T-helper 2 cell treated with Interferon-gamma antibody and Interleukin-4, amounts not matched to agents 5 μg/mL and 100 μg/mL, for 36 hours (primary cell): ENCODE measurements at places on chromosomes 16 and 17.

DNA sequence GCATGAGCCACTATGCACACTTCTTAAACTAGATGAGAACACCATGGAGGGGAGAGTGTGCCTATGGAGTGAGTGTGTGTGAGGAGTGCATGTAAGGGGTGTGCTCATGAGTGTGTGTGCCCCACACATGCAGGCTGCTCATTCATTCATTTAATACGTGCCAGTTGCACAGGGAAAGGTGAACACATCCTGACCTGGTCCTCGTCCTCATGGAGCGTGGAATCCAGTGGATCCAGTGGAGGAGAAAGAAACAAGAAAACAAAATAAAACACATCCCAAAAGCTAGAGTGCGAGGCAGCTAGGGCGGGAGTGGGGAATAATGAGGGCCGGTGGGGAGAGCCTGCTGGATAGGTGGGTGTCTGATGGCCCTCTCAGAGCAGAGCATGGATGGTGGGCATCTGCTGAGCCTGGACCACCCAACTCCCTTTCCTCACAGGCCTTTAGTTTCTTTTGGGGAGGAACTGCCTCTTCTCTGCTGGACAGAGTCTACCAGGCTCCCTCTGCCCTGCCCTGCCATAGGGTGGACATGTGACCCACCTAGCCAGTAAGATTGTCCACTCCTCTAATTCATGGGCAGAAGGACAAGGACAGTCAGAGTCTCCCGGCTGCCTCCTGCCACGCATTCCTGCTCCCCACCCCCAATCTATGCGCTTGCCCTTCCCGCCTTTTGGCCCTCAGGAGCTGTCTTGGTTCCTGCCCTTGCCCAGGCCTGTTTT lies 204.3 kb downstream of the RAB11FIP4 start:
- DNase-seq = no peak

DNA sequence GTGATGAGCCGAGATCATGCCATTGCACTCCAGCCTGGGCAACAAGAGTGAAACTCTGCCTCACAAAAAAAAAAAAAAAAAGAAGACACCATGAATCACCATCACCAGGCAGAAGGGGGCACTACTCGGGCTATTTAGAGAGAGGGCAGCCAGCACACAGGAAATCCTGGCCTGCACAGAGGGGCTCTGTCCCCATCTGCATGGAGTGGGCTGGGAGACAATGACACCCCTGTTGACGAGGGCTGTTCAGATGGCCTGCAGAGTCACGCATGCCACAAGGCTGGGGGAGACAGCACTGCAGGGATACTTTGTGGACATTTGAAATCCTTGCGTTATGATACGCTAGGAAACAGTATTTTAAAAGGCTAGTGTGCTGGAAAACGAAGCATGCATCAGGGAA lies 48.3 kb downstream of the CUEDC1 start:
- DNase-seq = no peak

DNA sequence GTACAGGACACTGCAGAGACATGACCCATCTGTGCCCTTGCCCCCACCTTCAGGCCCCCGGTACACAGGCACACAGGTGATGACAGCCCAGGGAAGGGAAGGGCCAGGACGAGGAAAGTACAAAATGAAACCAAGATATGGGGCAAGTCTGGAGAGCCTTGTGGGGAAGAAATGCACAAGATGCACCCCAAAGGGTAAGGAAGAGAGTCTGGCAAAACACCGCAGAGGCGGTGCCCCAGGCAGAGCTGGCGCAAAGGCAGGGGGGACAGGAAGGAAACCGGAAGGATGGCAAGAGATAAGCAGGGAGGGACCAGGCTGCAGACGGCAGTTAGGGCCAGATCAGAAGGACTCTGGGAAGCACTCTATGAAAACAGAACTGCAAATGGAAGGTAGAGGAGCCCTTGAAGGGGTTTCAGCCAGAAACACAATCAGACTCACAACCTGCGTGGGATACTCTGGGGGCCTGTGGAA lies 81.4 kb downstream of the SLC39A11 start:
- DNase-seq = no peak

- no peak for DNase-seq
Measured at GRCh38 chr17:79883202-79883601, 44.0 kb upstream of the CBX4 start.
